ENCODE measurements at places on chromosomes 2 and 18.

DNA sequence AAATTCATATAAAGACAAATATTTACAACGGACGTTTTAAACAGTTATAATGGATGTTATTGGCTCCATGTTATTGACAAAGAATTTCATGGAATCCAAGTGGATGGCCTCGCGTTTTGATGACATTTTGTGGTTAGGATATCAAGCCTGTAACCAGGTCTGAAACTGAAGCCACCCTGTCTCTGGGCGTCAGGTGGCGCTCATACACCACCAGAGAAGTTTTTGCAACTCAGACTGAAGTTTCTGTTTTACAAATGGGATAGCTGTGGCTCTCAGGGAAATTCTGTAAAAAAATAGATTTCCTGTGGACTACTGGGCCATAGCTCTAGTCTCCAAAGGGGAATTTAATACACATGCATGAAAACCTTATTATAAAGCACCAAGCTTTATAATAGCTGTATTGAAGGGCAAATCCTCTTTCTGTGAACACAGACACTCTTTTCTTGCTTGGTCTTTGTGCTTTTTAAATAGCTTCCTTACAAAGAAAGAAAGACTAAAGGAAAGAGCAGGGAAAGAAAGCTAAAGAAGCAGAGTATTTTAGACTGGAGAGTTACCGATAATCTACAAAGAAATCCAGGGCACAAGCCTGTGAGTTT is 86.7 kb downstream of the C18orf54 start:
- no peak for DNase-seq

DNA sequence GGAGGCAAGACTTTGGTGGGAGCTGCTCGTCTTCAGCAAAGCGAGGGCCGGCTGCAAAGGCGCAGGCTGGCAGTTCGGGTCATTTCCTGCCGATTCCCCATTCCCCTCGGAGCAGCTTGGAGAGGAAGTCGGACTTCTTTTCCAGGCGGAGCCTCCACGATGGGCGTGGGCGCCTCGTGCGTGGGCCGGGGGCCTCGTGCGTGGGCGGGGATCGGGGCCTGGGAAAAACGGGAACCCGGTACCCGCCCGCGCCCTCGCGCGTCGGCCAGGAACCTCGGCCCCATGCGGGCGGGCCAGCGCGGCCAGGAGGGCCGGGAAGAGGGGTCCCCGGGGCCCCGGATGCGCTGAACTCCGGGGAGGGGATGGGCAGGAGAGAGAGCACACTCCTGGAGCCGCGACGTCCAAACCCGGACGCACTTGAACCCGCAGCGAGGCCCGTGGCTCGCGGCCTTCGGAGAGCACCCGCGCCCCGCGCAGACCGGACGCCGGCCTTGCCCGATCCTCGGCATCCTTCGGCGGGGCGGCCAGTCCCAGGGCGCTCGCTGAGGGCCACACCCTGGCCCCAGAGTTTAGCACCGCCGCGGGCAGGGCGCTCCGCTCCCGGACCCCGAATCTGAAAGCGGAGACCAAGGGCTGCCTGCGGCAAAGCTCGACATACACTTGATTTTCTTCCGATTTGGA is 368.4 kb downstream of the MTX2 start:
- no peak for DNase-seq

- DNase-seq, result no peak
Measured at GRCh38 chr2:44937688-44938240, 3.7 kb upstream of the SIX3 start.

DNA sequence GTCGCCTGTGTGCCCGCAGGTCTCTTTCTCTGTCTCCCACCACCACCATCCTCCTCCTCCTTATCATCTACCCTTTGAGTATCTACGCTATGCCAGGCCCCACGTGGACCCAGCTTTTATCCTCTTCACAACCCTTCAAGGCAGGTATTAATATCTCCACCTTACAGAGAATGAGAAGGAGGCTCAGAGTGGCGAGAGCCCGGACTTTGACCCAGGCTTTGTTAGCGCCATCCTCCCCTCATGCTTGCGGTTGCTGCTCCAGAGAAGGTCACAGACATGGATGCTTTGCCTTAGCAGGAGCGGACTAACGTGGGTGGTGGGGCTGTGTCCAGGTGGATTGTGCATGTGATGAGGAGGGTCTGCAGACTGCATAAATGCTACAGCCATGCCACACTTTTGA is 119.8 kb downstream of the CELF4 start:
- DNase-seq, result no peak

GRCh38 chr2:188610827-188611226 is 319.2 kb downstream of the GULP1 start:
- DNase-seq, result no peak

- DNase-seq, result no peak
Measured at GRCh38 chr2:10109311-10109710, 13.2 kb upstream of the RRM2 start.

- no peak for DNase-seq
Measured at GRCh38 chr18:35201256-35201931, 39.4 kb upstream of the ZNF397 start.

All from omental fat pad (tissue), 4 donors.